Effector memory CD8-positive, alpha-beta T cell (primary cell): ENCODE measurements at places on chromosomes 16 and 17.

- no peak for DNase-seq
These were observed 395.5 kb downstream of the TMEM114 start for GRCh38 chr16:8194794-8195193.

- DNase-seq, result no peak
These were observed 14.2 kb downstream of the NKIRAS2 start for GRCh38 chr17:42034059-42034458.

DNA sequence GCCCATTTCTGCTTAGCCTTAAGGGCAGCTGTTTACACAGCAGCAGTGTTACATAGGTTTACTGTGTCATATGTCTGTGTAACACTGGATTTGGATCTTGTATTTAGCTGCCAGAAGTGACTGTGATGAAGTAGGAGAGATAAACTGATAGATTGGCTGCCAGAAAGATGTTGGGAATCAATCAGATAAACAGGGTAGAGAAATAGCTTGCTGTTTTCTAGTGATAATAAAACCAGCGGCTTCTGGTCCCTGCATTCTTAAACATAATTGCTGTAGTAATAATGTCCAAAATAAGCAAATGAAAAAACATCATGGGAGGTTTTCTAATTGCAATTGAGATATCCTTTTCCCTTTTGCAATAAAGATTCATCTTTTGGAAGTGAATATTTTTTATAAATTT, 68.7 kb downstream of the AATF start:
- DNase-seq, result no peak

DNA sequence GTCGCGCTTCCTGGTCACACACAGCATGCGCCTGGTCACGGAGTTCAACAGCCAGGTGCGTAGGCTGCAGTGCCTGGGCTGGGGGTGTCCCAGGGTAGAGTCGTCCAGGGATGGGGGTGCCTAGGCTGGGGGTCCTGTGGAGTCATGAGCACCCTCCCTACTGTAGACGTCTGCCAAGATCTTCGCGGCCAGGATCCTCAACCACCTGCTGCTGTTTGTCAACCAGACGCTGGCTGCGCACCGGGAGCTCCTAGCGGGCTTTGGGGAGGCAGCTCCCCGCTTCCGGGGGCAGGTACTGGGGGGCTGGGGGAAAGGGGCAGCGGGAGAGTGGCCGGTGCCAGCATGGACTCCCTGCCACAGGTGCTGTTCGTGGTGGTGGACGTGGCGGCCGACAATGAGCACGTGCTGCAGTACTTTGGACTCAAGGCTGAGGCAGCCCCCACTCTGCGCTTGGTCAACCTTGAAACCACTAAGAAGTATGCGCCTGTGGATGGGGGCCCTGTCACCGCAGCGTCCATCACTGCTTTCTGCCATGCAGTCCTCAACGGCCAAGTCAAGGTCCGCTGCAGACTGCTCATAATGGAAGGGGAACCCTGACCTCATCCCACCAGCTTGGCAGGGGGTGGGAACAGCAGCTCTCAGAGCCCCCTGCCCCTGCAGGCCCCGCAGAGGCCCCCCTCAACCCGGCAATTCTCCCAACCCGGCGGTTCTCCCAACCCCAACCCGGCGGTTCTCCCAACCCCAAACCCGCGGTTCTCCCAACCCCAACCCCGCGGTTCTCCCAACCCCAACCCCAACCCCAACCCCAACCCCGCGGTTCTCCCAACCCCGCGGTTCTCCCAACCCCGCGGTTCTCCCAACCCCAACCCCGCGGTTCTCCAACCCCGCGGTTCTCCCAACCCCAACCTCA, 2.4 kb downstream of the PDIA2 start:
- DNase-seq, result no peak

DNA sequence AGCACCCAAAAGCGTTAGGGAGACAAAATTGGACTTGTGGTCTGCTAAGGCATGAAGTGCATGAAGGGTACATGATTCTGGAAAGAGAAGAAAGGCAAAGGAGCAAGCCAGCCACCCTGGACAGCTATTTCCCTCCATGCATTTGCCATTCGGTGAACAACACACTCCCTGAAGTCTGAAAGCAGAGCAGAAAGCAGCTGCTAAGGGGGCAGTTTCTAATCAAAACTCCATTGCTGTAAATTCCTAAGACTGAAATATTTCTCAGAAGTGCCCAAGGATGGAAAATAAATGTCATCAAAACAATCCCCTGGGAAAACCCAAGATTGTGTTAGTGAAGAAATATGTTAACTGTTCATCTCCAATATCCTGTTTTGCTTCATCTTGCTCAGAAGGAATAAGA, 44.3 kb downstream of the PMP22 start:
- DNase-seq, result no peak

DNA sequence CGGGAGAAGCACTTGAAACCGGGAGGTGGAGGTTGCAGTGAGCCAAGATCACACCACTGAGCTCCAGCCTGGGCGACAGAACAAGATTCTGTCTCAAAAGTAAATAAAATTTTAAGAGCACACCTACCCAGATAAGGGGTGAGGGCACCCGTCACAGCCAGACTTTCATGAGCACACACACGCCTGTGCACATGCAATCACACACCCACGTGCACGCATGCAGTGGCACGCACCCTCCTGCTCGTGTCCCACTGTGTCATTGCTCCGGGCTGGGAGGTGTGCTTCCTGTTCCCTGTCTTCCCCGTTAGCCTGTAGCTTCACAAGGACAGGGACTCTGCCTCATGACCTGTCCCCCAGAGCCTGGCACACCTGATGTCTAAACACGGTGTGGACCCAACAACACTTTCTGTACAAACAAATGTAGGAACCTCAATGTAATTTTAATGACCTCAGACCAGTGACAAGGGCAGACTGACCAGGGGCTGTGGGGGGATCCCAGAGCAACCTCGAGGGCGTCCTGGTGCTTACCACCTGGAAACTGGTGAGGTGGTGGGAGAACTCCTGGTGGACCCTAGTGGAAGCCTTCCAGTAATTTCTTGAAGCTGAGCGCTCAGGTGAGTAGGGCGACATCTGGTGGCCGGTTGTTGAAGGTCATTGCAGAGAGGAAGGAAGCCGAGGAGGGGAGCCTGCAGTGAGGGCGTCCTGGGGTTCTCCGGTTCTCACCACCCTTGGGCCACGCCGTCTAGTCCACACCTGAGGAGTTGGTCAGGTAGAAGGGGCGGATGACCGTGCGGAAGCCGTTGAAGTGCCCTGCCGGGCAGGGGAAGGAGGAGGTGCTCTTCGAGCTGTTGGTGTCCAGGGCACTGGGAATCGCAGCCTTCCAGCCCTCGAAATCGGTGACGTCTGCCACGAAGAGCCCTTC, 8.6 kb downstream of the LGALS3BP start:
- peak; percentile 71 for DNase-seq

GRCh38 chr17:68294196-68294555, 2.9 kb downstream of the ARSG start:
- DNase-seq, result no peak

GRCh38 chr17:59800530-59800942, 92.2 kb downstream of the TUBD1 start:
- DNase-seq, result no peak

DNA sequence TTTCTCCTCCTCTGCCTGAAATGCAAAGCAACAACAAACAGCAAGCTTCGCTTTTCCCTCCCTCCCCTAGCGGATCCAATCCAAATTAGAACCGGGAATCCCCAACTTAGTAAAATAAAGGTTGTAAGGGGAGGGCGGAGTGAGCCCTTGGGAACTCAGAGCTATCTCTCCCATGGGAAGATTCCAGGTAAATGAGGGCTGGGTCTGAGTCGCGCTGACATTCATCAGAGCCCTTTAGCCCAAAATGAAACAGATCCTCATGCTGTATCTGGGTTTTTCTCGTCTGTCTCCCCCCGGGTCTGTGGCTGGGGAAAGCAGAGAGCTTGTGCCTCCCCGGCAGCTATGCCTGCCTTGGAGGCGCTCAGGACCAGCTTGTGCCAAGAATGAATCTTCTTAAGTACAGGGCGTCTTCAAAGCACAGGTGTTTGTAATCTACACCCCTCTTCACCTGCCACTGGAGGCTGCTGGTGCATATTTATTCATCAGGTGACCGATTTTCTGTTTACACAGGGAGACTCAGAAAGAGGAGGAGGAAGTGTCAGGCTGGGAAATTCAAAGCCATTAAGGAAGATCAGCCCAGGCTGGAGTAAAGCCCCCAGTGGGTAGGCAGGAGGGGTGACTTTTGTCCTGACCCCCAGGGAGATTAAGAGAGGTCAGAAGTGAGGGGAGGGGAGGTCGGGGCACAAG, 55.0 kb upstream of the GSE1 start:
- DNase-seq, result no peak

GRCh38 chr17:30519707-30520106, 42.5 kb downstream of the GOSR1 start:
- no peak for DNase-seq

- DNase-seq, result no peak
These were observed 120.9 kb downstream of the HS3ST3A1 start for GRCh38 chr17:13480877-13481276.

- no peak for DNase-seq
These were observed 7.0 kb downstream of the EFTUD2 start for GRCh38 chr17:44892250-44892649.

- DNase-seq, result no peak
These were observed 538 bp upstream of the HEATR3 start for GRCh38 chr16:50065241-50065623.

GRCh38 chr16:54335230-54335629, 48.6 kb upstream of the IRX3 start:
- no peak for DNase-seq

- no peak for DNase-seq
These were observed 336.7 kb upstream of the C16orf82 start for GRCh38 chr16:26729951-26730541.

DNA sequence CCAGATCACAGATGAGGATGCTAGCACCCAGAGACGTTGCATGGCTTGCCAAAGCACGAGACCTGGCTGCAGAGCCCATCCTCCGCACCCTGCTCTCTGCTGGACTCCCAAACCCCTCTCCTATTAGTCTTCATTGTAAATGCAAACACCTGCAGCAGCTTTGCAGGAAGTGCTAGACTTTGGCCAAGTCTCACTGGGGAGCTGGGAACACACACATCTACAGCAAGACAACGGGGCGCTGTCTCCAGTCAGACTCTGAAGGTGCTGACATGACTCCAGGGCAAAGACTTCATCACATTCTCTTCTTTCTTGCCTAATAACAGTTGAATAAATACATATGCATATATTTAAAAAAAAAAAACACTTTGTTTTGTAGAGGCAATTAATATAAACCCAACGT, 43.8 kb downstream of the CYTH1 start:
- DNase-seq, result no peak

DNA sequence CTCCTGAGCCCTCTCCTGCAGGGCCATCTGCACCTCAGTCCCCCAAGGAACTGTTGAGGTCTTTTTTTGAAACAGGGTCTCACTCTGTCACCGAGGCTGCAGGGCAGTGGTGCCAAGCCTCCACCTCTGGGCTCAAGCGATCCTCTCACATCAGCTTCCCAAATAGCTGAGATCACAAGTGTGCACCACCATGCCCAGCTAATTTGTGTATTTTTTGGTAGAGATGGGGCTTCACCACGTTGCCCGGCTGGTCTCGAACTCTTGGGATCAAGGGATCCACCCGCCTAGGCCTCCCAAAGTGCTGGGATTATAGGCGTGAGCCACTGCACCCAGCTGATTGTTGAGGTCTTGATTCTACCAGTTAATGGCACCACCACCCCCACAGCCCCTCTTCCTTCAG, 27.9 kb upstream of the ENDOV start:
- no peak for DNase-seq

DNA sequence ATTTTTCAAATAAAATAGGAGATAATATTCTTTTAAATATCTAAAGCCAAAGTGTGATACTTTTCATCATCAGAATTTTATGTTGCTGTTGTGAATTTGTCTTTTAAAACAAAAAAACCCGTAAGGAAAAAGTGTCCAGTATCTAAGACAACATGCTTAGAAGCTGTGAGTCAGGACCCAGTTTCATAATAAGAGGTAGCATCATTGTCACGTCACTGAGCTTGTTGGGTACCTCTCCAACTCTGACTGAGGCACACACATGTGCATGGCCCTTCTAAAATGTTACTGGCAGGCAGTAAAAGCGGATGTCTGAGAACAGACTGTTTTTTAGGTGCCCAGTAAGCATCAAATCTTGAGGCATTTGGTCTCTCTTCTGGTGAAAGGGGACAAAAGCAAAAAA, 2.5 kb downstream of the CIAPIN1 start:
- no peak for DNase-seq

DNA sequence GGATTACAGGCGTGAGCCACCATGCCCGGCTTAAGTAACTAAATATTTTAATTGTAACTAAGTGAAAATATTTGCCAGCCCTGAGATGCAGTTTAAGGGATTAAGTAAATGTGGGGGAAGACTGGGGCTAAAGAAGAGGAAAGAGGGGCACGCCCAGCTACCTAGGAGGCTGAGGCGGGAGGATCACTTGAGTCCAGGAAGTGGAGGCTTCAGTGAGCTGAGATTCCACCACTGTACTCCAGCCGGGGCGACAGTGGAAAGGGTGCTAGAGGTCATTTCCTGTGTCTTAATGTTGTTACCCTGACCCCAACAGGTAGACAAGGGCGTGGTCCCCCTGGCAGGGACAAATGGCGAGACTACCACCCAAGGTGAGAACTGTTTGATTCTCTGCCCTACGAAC, 2.8 kb downstream of the ALDOA start:
- no peak for DNase-seq

DNA sequence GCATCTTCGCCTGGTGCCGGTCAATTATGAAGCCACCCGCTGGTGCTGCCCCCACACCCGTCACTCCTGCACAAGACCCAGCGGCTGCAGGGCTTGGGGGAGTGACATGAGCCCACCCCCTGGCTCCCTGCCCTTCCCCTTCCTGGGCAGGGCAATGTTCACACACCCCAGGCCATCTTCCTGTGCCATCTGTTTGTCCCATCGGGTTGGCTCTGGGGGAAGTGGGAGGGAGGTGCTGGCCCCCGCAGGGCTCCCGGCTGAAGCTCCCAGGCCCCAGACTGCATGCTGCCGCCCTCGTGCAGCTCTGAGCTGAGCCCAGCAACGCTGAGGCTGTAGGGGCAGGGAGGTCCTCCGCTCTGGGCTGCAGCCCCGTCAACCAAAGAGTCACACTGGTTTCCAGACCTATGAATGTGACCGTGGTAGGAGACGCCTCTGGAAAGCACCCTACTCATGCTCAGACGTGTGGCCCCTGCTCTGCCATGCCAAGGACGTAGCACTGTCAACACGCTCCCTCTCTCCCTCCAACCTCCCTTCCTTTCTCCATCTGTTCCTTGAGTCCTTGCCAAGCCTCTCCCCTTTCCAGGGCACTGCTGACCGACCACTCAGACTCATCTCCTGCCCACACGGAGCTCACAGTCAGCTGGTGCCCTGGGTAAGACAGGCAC, 140.4 kb downstream of the ENGASE start:
- no peak for DNase-seq

GRCh38 chr17:68737761-68738443, 136.7 kb upstream of the FAM20A start:
- no peak for DNase-seq

DNA sequence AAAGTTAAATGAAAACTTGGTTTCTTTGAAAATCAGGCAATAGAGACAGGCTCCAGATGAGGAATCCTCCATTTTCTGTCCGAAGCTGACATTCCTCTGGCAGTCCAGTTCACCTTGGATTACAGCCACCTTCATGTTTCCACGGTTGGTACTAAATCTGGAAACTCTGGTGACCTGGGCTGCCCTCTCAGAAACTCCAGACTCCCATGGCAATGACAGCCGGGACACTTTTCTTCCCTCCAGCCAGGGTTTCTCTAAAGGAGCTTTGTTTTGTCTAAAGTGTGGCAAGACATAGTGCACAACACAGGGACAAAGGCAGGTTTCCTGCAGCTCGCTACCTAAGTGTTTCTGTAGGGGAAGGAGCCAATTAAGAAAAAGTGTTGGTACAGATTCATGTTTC, 36.0 kb downstream of the CLUAP1 start:
- no peak for DNase-seq
